Ecto neural progenitor cell (in vitro differentiated cells): ENCODE measurements at places on chromosomes 7 and 10.

- DNase-seq = peak; percentile 72
Observed at GRCh38 chr10:78371136-78371535, 337.5 kb downstream of the RPS24 start.

- DNase-seq = no peak
Observed at GRCh38 chr10:86556532-86556931, 34.9 kb upstream of the WAPL start.

- DNase-seq = no peak
Observed at GRCh38 chr10:126527645-126528314, 139.5 kb upstream of the ADAM12 start.

GRCh38 chr10:88243202-88243744 is 339.8 kb downstream of the RNLS start:
- no peak for DNase-seq

DNA sequence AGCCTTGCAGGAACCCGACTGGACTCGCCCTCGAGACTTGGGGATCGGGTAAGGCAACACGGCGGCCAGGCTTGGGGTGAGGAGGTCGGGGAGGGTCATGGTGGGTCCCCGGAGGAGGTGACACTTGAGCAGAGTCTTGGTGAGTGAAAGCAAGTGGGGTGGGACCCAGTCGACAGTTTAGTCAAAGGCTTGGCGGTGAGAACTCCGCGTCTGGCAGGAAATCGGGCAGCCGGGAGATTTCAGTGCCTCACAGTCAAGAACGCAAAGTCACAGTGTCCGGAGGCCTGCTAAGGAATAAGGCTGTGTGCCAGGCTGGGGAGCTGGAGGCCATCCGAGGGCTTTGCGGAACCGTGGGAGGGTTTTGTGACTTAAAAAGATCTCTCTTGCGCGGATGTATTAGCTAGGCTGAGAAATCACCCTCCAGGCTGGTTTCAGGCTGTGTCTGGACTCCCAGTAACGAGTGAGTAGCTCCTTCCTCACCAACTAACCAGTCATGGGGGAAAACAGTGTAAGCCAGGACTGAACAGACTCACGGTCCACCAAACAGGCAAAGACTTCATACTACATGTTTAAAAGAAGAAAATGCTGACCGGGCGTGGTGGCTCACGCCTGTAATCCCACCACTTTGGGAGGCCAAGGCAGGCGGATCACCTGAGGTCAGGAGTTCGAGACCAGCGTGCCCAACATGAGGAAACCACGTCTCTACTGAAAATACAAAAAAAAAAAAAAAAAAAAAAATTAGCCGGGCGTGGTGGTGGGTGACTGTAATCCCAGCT is 613 bp downstream of the AP5Z1 start:
- DNase-seq = no peak

DNA sequence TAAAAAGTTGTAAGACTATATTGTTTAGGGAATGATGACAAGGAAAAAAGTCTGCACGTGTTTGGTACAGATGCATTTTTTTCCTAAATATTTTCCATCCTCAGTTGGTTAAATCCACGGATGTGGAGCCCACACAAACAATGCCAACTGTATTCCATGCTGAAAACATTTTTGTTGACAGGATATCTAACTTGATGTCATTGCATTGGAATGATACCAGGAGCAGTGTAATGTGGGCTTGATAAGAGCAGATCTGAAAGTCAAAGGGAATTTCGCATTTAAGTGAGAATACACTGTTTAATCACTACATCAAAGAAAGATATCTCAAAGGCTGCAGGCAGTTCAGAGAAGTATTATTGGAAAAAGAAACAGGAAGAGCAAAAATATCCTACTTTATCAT is 49.5 kb upstream of the TMEM140 start:
- DNase-seq = no peak

- no peak for DNase-seq
Observed at GRCh38 chr7:56218510-56218909, 102.3 kb upstream of the NUPR2 start.

- DNase-seq = no peak
Observed at GRCh38 chr7:157974678-157975230, 612.9 kb downstream of the PTPRN2 start.

GRCh38 chr7:139884441-139884840 is 55.4 kb downstream of the TBXAS1 start:
- no peak for DNase-seq

GRCh38 chr7:130419658-130420057 is 21.2 kb downstream of the CEP41 start:
- no peak for DNase-seq

DNA sequence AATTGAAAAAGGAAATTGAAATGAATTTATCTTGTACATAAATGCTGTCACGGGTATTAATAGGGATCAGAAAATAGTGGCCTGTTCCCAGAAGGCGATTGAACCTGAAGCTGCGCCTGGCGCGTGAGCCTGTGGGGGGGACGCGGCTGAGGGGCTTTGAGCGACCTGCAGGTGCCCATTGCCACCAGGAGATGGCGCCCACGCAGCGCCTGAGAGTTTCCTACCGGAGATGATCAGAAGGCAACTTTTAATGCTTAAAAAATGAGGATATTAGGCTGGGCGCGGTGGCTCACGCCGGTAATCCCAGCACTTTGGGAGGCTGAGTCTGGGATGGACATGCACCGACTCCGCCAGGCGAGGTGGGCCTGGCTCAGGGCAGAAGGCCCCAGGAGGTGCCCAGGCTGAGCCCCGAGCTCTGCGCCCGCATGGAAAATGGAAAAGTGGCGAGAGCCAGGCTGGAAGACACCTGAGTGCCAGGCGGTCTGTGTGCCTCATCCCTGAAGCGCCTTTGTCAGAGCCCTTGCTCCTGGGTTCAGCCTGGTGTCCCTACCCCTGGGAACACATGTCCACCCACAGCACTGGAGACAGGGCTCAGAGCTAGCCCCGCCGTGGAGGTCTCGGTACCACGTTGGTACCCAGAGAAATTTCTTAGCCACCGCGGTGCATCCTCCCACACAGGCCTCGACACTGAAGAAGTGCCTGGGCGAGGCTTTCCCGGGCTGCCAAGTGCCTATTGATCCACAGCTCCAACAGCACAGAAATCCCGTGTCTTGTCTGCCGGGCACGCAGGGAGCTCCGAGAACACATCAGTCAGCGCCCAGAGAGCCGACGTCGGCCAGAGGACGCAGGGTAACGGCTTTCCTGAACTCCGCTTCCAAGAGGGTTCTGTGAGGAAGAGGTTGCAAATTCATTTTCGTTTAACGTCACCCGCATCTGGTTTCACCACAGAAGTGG is 117.4 kb downstream of the INPP5A start:
- DNase-seq = peak; percentile 87

DNA sequence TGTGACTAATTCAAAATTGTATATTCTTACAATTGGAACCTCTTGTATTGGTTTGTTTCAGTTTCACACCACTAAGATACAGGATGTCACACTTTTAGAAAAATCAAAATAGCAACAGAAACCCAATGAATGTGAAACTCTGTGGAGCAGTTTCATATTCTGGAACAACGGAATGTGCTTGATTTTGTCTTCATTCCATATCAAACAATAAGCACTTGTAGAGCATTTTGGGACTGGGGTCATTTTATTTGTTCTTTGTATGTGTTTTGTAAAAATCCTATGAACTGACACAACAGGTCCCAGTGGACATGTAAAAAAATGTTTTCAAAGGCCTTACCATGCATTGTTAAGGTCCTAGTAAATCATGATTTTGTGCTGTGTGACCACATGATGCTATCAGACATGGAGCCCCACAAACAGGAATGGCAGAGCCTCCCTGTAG is 123.1 kb downstream of the DKK1 start:
- no peak for DNase-seq

GRCh38 chr7:33750177-33750576 is 155.2 kb upstream of the BMPER start:
- DNase-seq = no peak

DNA sequence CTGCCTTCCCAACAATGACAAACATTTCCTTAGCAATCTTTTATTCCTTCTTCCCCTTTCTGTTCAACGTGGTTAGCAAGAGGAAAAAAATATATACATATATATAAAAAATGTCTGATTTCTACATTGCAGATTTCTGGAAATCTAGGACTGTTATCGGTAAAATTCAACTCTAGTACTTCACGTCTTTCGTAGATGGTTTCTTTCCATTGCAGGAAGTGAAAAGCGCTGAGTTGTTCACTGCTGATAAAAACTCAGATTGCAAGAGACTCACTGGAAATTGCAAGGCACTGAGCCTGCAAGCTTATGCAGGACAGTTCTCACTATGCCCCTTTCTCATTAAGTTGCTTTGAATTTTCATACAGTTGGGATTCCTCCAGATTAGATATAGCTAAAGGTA is 23.9 kb downstream of the KIN start:
- no peak for DNase-seq

- no peak for DNase-seq
Observed at GRCh38 chr7:106312099-106312871, 27.5 kb upstream of the NAMPT start.

DNA sequence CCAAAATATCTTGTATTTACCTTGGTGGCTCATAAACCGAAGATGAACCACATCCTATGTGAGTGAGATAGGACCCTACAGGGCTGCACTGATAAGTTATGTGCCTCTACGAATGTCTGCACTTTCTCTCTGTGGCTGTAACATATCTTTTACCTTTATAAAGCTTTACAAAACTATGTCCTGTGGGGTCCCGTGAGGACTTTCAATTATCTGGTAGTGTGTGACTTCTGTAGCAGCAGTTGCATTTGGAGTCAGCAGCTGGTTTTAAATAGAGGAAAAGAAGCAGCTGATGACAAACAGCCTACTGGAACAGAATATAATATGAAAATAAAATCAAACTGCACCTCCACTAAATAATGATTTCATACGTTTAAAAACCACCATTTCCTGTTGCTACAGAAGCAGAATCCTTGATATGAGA is 222.4 kb upstream of the GNAI1 start:
- DNase-seq = no peak

- DNase-seq = no peak
Observed at GRCh38 chr10:119784340-119785067, 58.7 kb downstream of the INPP5F start.

DNA sequence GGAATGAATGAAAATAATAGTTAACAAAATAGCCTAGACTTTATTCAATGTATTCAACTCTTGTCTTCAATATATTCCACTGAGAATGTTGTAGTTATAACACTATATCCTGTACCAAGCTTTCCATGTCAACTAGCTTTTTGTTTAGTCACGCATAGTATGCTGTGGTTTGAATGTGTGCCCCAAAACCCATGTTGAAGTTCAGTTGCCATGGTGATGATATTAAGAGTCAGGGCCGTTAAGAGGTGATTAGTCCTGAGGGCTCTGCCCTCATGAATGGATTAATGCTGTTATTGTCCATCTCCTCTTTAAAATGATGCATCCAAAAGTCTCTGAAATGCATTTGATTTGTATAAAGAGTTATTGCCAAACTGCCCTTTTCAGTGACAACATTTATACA is 887.6 kb downstream of the NRG3 start:
- DNase-seq = no peak

DNA sequence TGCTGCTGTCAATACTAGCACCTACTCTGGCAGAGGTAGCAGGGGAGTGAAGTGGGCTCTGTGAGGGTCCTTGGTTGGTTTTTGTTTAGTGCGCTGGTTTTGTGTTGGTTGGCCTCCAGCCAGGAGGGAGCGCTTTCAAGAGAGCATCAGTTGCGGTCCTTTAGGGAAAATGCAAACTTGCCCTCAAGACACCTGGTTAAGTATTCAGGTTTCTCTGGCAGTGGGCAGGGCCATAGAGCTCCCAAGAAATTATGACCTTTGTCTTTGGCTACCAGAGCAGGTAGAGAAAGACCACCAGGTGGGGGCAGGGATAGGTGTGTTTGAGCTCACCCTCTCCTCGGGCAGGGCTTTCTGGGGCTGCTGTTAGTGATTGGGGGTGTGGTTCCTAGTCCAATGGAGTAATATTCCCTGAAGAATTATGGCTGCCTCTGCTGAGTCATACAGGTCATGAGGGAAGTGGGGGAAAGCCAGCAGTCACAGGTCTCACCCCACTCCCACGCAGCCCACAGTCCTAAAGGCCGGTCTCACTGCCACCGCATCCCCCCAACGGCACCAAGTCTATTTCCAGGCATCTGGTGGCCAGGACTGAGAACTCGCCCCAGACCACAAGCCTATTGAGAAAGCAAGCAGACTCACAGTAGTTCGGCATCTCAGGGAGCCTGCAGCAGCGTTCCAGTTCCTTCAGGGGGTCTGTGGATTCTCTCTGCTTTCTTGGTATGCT is 280.5 kb downstream of the SFMBT2 start:
- no peak for DNase-seq
